AML-193 (cell line): ENCODE measurements at places on chromosomes 6 and 20.

GRCh38 chr6:154138793-154139192, 99.8 kb downstream of the OPRM1 start:
- no peak for DNase-seq

GRCh38 chr6:52076791-52077179, 10.6 kb downstream of the PKHD1 start:
- DNase-seq, result no peak

- no peak for DNase-seq
These were observed 58.2 kb downstream of the SMAP1 start for GRCh38 chr6:70725817-70726415.

- no peak for DNase-seq
These were observed 138.8 kb upstream of the LAMA2 start for GRCh38 chr6:128743974-128744765.

DNA sequence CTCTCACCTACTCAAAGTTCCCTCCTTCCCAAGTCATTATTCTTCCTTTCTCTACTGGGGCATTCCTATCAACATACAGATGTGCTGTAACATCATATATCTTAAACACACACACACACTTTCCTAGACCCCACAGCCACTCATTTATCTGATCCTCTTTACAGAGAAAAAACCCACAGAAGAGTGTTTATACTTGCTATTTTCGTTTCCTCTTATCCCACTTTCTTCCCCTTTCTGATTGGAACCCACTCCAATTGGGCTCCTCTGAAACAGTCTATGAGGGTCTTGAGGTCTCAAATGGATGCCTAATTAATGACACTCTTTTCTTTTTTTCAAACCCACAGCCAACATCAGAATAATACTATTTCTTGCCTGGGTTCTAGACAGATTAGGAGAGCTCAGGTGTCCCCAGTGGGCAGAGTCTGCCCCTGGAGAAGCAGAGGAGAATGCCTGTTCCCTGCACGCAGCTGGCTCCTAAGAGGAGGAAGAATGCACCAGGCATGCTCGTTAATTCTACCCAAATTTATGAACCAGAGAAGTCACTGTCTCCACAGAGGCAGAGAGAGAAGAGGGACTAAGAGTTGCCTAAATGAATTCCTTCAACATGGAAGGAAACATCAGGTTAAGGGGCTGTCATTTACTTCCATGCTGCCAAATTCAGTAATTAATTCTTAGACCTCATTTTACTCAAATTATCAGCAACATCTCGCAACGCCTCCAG, 65.9 kb downstream of the CRYBG1 start:
- no peak for DNase-seq

DNA sequence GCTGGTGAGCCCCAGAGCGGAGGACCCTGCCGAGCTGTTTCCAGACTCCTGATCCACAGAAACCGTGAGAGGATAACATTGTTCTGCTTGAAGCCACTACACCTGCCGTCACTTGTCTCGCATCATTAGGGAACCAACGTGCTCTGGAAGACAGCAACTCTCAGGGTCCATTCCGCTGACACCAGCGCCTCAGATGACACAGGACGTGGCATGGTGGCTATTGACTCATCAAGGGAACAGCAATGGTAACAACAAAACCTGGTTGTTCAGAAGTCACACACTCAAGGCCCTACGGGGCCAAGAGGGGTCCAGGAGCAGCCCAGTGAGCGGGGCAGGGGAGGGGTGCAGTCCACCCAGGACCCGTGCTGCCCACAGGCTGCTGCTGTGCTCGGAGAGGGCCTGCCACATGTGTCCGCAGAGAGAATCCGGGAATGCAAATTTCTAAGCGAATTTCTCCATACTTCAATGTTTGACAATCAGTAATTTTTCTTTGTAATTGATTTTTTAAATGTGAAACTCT, 110.4 kb downstream of the TTLL2 start:
- DNase-seq, result no peak

DNA sequence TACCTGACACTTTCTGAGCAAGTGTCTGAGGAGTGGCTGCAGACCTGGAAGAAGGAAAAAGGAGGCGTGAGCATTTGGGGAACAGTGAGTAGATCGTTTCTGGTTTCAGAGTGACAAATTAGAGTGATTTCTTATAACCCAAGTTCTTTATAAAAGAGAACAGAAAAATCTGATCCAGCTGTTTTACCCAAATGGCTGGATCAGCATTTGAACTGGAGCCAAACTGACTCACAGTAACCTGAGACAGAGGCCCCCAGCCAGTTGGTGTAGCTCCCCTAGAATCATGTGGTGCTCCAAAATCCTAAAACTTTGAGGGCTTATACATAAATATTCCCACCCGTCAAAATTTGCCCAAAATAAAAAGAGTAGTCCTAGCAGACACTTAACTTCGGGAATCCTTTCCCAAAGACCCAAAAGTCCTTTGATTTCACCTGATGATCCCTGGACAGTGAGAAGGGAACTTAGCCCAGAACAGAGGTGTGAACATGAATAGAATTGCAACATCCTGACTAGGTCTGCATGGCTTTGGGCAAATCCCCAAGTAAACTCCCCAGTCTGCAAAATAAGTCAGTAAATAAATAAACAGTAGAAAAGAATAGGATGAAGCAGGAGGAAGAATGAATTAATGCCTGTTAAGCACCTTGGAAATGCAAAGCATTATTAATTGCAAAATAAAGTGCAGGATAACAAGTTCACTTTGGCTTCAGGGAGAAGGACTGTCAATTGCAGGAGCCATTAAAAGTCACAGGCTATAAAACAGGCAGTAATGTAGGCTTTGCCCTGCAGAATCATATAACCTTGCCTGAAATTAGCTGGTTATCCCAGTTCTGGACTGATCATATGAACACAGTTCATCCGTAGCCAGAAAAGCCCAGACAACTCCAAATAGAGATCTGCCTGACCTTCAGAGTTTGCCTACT, 262.0 kb upstream of the JARID2 start:
- DNase-seq, result no peak

DNA sequence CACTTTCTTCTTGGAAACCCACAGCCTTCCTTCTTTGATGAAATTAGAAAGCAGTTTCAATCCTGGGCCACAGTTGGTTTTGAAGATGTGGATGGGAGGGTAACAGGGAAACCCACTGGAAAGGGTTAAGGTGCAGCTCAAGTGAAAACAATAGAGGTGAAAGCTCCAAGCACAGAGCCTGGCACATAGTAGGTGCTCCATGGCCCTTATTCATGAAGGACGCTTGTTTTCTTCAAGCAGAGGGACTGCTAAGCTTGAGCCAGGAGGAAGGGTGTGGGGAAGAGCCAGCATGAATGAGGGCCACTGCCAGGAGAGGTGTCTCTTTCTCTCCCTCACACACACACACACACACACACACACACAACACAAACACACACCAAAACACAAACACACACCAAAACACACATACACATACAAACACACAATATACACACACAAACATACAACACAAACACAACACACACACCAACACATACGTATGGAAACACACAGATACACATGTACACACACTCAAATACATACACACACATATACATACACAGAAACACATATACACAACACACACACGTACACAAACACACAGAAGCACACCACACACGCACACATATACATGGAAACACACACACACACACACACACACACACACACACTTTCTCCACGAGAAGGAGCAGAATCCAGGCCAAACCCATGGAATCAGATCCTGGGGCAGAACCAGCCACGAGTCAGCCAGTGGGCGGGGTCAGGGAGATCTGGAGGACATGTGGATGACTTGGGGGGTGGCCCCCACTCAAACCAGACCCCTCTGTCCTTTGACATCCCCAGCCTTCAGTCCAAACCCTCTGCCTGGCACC, 23.7 kb upstream of the RBPJL start:
- DNase-seq, result no peak

DNA sequence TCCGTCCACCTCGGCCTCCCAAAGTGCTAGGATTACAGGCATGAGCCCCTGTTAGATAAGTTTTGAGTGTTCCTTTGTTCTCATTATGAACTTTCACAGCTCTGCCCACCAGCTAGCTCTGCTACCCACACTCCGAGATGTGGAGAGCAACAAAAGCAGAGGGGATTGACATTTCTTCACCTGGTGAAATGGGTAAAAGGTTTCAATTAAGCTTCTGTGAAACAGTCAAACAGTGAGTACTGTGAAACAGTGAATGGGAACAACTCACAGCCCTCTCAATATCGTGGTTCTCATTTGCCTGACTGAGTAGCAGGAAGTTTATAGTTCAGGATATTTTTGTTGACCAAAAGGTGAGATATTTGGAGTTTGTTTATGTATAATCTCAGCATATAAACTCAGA, 412.8 kb downstream of the CD83 start:
- DNase-seq, result no peak

DNA sequence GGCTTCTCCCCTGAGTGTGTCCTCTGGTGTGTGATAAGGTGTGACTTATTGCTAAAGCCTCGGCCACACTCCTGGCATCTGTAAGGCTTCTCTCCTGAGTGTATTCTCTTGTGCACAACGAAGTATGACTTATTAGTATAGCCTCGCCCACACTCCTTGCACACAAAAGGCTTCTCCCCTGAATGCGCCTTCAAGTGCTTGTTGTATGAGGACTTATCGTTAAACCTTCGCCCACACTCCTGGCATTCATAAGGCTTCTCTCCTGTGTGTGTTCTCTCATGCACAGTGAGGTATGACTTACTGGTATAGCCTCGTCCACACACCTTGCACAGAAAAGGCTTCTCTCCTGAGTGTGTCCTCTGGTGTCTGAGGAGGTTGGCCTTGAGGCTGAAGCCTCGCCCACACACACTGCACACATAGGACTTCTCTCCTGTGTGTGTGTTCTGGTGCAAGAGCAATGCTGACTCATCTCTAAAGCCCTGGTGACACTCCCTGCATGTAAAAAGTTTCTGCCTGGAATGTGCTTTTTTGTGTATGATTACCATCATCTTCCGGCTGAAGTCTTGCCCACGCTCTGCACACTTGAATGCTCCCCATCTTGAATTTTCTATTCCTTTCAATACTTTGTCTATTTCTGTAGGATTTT, 20.4 kb downstream of the ZNF337 start:
- no peak for DNase-seq

DNA sequence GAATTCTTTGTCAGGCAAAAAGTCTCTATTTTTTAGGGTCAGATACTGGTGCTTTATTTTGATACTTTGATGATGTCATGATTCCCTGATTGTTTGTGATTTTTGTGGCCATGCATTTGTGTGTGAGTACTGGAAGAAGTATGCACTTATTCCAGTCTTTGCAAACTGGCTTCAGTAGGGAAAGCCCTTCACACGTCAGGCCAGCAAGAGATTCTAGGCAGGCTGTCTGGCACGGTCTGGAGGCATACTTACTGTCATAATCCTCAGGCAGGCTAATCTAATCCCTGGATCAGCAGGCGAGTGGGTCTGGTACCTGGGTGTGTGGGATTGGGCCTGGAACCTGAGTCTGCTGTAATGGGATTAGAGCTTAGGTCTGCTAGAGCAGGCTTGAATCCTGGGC, 391.8 kb upstream of the MMS22L start:
- DNase-seq, result no peak

GRCh38 chr20:38226553-38226952, 34.0 kb downstream of the KIAA1755 start:
- no peak for DNase-seq

GRCh38 chr6:87922947-87923330, 124.7 kb upstream of the SPACA1 start:
- peak; percentile 52 for DNase-seq

DNA sequence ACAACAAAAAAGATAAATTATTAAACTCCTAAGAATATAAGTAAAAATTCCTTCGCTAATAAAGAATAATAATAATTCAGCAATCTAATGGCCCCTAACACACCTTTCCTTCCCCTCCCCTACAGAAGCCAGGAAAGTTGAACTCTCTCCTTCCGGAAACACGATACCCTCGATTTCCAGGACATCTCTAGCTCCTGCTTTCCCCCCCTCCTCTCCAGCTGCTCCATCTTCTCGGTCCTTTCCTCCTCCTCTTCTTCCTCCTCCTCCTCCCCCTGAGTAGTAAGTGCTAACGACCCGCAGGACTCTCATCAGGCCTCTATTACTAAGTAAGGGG, 603 bp downstream of the TASP1 start:
- DNase-seq, result no peak

DNA sequence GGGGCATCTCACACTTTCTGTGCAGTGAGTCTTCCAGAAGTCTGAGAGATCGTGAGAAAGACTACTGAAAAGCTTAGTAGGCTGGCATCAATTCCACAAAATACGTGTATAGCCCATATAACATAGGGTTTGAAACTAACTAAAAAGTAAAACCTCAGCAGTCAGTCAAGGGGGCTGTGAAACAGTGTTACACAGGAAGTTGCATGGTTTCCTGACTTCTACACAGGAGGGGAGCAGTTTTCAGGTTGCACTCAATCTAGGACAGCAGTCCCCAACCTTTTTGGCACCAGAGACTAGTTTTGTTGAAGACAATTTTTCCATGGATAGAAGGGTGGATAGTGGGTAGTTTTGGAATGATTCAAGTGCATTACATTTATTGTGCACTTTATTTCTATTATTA, 4.7 kb upstream of the LY86 start:
- peak; percentile 92 for DNase-seq

DNA sequence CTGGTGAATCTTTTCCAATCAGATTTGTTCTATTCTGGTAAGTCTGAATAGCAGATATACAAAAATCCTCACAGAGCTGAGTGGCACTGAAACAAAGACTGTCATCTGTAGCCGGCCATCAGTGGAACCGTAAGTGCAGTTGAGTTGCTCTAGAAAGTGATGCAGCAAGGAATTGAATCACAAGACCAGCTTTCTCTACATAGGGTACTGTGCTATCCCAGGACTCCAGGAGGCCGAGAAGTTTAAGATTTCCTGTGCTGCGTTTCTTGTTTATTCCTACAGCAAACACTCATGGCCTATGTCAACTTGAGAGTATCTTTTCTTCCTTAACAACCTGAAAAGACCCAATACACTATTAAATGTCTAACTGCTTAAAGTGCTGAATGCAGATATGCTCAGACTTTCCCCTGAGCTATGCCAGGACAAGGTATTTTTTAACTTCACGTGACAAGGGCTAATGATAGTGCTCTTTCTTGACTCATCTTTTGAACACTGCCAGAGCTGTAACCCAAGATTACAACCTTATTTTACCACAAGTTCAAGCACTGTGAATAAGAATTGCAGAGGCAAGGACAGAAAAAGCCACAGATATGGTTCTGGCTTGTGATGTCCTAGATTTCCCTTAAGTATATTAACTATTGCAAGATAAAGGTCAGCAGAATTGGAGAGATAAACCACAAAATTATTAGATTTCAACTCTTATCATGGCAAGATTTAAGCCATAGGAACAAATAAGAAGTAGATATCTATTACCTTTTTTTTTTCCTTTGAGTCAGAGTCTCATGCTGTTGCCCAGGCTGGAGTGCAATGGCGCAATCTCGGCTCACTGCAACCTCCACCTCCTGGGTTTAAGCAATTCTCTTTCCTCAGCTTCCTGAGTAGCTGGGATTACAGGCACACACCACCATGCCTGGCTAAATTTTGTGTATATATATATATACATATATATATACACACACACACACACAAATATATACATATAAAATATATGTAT, 71.6 kb downstream of the GJA1 start:
- peak; percentile 19 for DNase-seq

GRCh38 chr6:39765508-39766065, 26.6 kb upstream of the DAAM2 start:
- no peak for DNase-seq
